Stimulated activated CD4-positive, alpha-beta T cell treated with anti-CD3 and anti-CD28 coated beads, Interleukin-1b, Interleukin-23, amount 100 ng/mL, for 48 hours (primary cell): ENCODE measurements at places on chromosomes 2 and 18.

- DNase-seq: no peak
Observed at GRCh38 chr18:3441290-3441689, 8.7 kb upstream of the TGIF1 start.

DNA sequence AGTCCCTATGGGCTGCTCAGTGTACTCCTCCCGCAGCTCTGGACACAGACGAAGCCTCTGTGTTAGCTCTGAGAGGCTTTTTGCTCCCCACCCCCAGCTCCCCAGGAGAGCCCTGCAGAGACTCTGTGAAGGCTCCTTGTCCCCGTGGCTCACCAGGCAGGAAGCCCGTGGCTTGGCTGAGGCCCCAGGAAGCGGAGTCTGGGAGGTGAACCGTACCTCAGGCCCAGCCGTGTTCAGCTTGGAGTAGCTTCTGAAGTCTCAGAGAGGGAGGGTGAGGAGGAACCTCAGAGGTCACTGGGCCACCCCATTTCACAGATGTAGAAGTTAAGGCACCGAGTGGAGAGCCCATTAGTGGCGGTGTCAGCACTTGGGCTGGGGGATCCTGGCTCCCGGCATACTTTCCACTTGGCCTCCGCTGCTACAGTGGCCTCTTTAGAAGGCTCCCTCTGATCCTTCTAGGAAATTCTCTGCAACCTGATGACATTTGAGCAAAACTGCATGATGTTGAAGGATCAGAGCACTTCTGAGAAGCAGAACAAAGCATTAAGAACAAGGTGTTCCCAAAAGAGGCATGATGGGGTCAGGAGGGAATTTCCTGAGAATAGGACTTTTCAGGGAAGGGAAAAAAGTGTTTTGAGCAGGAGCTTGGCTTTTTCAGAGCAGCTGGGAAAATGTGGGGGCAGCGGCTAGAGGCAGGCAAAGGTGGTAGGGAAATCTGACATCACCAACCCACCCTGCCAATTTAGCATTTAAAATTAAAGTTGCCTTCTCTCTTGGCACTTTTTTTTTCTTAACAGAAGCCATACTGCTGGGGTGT, 79.1 kb downstream of the MCFD2 start:
- no peak for DNase-seq

DNA sequence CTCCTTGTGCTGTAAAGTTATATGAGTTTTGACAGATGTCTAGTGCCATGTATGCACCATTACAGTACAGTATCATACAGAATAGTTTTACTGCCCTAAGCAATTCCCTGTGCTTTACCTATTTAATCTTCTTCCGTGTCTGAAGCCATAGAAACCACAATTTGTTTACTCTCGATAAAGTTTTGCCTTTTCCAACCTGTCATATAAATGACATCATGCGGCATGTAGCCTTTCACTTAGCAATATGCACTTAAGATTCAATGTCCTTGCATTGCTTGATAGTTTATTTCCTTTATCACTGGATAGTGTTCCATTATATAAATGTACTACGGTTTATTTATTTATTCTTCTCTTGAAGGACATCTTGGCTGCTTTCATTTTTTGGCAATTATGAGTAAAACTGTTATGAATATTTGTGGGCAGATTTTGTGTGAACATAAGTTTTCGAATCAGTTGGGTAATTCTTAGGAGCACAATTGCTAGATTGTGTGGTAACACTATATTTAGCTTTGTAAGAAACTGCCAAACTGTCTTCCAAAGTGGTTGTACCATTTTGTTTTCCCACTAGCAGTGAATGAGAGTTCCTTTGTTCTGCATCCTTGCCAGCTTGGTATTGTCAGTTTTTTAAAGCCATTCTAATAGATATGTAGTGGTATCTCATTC, 136.8 kb upstream of the MAP3K20 start:
- no peak for DNase-seq

DNA sequence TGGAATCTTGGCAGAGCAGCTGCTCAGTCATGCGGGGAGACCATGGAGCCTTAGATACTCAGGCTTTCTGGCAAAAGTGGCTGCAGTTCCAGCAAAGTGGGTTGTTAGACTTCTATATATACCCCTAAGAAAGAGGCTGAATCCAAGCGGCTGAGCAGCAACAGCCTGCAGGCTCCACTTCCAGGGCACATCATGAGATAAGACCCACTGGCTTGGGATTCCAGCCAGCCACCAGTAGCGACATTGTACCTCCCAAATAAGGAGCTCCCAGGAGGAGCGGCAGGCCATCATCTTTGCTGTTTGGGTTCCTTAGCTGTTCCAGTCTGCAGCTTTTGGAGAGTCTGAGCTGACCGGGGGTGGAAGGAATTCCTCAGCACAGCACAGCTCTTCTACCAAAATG, 150.3 kb upstream of the ST6GAL2 start:
- DNase-seq: no peak

GRCh38 chr18:8912348-8913326, 189.9 kb upstream of the NDUFV2 start:
- no peak for DNase-seq
